ENCODE measurements at places on chromosomes 11 and 22.

GRCh38 chr22:37277384-37277783, 4.9 kb upstream of the CYTH4 start:
- DNase-seq = no peak

- DNase-seq = no peak
Measured at GRCh38 chr11:112225753-112226061, 521 bp upstream of the PTS start.

GRCh38 chr22:49076300-49077035, 751.2 kb downstream of the BRD1 start:
- no peak for DNase-seq

GRCh38 chr22:32839831-32840584, 38.5 kb downstream of the TIMP3 start:
- DNase-seq = no peak

- no peak for DNase-seq
Measured at GRCh38 chr11:72951888-72952287, 137.7 kb downstream of the ATG16L2 start.

Data from NCI-H524 (cell line).